ENCODE measurements at places on chromosomes 1 and 21.

- no peak for DNase-seq
Measured at GRCh38 chr1:229694053-229694693, 68.1 kb downstream of the URB2 start.

DNA sequence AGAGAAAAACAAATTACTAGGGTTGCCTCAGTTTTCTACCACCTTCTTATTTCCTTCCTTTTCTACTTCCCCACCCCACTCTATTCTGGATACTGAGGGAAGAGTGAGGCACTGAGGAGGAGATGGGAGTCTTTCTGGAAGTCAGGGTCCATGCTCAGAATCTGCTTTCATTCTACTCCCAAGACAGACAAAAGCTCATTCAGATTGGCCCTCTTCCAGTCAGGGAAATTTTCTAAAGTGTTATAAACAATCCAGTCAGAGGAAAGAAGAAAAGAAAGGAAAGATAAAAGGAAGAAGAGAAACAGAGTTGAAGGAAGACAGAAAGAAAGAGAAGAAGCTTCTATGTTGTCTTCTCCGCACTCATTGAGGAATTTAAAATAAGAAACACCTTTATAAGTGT, 228.6 kb downstream of the COP1 start:
- peak; percentile 57 for DNase-seq

DNA sequence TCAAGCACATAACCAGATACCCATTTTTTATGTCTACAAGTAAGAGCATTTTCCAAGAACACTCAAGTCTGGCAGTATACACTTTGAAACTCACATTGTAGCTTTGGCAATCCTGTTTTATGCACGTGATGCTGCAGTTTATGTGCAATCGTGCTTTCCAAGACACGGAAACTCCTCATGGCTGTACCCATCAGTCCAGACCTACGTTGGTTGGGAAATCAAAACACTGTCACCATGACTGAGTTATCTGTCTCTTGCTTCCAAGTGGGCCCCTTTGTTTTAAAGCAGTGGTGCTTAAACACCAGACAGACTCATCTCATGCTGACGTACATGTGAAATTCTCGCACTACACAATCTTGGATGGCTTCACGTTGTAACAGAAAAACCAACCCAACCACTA, 192.8 kb downstream of the LTN1 start:
- DNase-seq, result no peak

DNA sequence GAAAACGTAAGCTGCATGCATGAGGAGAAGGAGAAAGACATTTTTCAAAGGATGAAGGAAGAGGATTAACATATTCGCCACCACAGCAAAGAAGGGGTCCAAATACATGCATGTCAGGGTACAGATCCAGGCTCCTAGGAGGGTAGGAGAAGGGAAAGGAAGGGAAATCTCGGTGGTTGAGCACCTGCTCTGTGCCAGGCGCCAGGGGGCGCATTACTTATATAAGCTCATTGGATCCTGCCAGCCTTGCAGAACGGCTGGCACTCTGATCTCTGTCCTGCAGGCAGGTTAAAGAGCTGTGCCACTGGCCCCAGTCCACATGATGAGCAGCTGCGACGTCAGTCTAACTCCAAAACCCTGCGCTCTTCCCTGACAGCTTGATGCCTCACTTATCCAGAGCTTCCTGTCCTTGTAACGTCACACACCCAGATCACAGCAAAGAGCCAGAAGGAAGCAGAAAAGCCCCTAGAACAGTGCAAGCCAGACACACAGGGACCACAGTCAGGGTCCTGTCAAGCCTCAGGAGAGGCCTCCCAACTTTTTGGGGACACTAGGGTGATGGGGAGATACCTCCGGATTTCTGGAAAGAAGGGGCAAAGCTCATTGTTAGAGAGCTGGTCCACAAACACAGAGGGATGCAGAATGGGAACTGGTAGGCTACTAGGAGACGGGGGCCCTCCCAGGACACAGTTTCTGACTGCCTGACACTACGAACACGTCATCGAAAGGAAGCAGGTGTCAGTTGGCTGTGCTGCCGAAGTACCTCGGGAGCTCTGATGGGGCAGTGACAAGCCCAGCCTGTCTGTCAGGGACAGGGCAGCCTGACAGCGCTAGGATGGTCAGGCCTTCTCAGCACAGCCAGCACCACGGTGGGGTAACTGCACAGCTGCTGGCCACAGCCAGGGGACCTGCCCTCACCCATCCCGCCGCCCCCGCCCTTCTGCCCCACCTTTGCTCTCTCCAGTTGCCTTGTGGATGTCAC, 99.1 kb downstream of the BEND5 start:
- peak; percentile 43 for DNase-seq

DNA sequence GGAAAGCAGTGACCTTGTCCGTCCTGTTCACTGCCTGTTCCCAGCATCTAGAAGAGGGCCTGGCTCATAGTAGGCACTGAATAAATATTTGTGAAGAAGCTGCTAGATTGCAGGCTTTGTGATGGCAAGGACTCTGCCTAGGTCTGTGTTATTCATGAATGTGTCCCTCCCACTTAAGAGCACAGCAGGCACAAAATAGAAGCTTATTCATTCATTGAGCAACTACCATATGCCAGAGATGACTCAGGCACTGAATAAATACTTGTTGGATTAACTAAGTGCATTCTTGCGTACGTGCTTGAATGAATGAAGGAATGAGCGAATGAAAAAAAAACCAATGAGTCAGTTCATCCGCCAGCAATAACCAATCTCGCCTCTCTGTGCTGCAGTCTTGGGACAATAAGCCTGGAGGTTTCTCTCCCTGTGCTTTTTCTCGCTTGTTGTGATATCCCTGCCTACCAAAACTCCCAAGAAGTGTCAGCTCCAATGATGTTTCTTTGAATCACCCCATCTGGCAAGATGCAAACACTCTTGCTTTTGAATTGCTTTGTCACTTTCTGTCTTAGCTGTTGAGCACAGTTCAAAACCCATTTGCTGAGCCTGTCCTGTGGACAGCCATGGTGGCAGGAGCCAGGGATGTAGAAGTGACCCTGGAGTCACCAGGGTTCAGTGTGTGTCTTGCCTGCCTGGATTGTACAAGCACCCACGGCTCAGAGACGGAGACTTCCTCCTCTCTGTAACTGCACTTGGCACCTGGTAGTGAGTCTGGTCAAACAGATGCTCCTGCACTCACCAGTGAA, 143.9 kb downstream of the KAZN start:
- DNase-seq, result no peak

- DNase-seq, result no peak
Measured at GRCh38 chr1:13769212-13769611, 69.2 kb downstream of the PRDM2 start.

- no peak for DNase-seq
Measured at GRCh38 chr1:2519029-2519685, 7.2 kb downstream of the PANK4 start.

- no peak for DNase-seq
Measured at GRCh38 chr1:61782771-61783170, 40.5 kb downstream of the PATJ start.

GRCh38 chr1:41499591-41499990, 15.1 kb upstream of the EDN2 start:
- no peak for DNase-seq
